H54 (cell line): ENCODE measurements at places on chromosomes 6 and 20.

DNA sequence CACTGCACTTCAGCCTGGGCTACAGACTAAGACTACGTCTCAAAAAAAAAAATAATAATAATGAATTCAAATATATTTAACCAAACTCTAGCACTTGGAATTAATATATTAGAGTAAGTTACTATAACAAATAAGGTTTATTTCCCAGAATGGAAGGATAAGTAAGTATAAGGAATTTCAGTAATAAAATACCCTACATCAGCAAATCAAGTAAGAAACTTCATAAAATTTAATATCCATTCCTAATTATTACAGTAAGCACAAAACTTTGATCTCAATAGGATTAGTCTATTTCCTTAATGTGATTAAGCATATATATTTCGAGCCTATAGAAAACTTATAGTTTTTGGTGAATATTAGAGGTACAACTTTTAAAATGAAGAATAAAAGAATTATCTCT, 36.7 kb upstream of the SDHAF4 start:
- DNase-seq, result no peak

- DNase-seq, result no peak
These were observed 5.6 kb downstream of the SRSF3 start for GRCh38 chr6:36599791-36600209.

- DNase-seq, result peak; percentile 14
These were observed 150.2 kb downstream of the LRFN2 start for GRCh38 chr6:40436685-40437604.

DNA sequence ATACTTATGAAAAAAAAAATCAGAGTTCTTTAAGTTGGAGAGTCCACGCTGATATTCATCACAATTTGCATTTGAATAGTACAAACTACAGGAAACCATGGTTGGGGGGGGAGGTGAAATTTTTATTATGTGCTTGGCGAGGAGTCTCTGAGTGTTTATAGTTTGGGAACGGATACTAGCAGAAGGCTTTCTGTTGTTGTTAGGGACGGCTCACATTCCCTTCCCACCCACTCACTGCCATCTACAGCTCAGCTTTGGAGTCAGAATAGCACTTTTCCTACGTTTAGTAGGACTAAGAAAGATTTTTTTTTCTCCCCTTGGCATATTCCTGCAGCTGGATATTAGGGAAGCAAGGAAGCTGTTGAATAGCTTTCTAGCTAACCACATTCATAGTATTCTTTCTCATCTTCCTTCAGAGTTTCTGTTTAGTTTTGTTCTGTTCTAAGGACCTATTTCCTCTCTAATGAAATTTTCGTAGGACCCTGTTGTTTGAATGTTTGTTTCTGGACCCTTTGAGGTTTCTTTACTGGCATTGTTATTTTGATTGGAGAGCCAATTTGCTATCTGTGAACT, 235.1 kb upstream of the ZNF217 start:
- DNase-seq, result no peak

GRCh38 chr6:26105109-26105730, 18.0 kb downstream of the HFE start:
- DNase-seq, result no peak

GRCh38 chr6:125745281-125746018, 4.0 kb upstream of the HEY2 start:
- DNase-seq, result no peak

GRCh38 chr20:19683822-19684221, 74.2 kb upstream of the RIN2 start:
- no peak for DNase-seq

DNA sequence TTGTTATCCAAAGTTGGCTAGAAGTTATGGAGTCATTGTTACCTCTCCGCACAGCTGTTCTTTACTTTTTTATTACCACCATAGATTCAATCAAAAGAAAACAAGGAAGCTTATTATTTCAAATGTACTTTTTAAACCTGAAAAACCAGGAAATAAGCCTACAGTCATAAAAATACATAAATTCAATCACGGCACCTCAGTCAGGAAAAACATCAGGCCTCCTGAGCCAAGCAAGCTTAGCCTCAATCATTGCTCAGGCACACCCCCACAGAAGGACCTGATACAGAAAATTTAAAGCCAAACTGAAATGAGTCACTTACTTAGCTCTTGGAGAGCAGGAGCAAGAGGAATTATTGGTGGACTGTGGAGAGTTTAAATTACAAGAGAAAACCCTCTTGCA, 44.3 kb downstream of the MARCKS start:
- DNase-seq, result no peak

DNA sequence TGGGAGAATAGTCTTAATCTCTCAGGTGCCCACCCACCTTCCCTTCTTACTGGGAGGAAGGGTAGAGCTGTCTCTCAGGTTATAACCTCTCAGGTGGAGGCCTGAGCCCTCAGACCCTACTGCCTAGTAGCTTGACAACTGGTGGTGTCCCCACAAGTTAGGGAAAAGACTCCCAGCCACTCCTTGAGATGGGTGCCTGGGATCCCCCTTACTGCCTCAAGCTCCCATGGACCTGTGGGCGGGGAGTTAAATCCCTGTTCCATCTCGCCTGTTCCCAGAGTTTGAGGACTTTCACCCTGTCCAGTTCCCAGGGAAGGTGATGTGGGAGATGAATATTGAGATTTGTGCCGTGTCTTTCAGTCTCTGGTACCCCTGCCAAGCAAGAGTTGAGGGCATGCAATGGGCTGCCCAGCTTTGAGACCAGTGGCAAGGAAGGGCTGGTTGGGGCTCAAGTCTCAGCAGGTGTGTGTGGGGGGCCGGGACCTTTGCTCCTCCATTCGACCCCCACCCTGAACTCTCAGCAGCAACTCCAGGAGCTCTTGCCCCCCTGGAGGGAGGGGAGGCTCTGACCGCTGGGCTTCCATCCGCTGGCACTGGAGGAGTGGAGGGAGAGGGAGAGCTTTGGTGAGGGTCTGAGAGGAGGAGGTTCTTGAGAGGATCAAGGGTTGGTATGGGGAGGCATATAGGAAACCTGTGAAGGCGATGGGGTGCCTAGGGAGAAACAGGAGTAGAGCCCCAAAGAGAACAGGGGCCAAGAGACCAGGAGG, 1.1 kb upstream of the PBX2 start:
- DNase-seq, result no peak

- no peak for DNase-seq
These were observed 226.9 kb downstream of the TFAP2B start for GRCh38 chr6:51045548-51045947.

DNA sequence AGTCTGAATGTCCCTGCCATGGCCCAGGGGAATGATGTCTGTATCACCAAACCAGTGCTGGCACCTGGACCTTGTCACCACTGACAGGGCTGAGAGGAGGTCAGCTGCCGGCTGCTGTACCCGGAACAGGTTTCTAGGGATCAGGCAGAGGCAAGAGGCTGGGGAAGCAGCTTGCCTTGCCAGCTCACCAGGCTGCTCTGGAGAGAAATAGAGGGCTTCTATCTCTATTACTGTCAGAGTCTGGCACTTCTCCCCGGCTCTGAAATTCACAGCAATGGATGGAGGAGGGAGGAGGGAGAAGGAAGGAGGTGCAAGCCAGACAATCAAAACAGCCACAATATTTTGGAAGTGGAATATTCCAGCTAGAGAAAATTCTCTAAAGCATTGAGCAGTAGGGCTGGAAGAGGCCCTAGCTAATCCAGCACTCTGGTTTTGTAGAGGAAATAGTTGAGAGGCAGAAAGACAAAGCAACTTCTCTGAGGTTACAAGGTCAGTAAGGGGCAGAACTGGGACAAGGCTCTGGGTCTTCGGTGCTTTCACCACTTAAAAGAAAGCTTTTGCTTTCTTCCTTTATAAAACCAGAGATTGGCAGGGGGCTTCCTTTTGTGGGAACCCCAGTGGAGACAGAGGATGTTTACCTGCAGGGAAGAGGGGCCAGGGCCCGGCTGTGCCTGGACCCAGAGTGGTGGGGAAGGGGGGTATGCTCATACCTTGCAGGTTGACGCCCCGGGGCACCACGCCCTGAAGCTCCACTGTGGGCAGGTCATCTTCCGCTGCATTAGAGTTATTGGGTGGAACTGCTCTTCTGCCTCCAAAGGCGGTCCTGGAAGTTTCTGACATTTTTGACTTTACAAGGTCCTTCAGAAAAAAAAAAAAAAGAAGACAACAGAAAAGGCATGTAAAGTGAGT, 2.4 kb downstream of the F13A1 start:
- DNase-seq, result no peak

DNA sequence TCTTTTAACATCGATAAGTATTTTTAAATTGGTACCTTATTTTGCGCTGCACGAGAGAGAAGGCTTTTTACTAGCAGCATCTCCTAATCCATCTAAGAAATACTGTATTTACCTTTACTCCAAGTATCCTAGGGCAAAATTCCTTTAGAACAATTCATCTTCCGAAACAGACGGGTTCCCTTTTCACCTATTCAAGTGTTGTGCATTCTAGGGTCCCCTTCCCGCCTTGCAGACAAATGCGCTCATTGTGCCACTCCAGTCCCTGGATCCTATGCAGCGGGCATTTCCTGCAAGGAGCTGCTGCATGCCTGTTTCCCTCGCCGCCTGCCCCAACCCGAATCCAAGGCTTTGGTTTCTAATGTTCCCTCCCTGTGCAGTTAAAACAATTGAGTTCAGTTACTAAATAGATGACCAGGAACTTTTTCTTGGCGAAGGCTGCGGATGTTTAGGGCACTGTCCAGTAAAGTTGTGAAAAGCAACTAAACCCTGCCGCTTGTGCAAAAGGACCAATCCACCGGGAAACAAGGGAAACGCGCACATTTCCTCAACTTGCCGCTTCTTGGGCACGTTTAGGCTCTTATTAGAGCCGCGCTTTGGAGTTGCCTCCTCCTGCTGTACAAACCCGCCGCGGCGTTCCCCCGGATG, 556 bp upstream of the SCAF8 start:
- DNase-seq, result peak; percentile 5

GRCh38 chr6:141498977-141499376, 633.7 kb upstream of the GJE1 start:
- no peak for DNase-seq

- DNase-seq, result no peak
These were observed 57.8 kb upstream of the PNRC1 start for GRCh38 chr6:89022798-89023197.

DNA sequence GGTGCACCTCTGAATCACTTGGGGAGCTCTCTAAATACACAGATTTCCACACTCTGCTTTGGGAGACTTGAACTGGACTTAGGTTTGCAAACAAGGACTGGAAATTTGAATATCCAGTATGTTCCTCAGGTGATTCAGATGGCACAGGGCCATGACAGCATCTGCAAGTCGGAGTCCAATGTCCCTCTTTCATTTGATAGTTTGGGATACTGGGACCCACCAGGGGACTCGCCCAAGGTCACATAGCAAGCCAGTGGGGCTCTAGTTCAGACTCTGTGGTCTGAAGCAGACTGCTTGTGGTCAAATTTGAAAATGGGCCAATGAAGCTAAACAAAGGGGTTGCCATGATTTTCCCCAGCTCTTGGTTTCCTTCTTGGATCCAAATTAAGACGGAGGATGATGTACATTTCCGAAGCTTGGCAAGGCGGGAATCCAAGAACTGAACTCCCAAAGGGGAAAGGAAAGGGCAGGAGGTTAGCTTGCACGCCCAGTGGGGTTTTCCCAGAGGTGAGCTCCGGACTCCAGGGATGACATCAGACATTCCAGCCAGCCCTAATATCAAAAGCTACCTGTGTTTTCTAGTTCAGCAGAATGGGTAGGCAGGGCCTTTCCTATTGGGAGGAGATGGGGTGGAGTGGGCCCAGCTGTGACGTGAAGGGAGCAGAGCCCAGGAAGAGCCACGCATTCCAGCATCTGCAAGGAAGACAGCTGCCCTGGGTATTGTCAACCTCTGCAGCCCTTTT, 3.4 kb upstream of the SYS1 start:
- DNase-seq, result no peak

- no peak for DNase-seq
These were observed 20.6 kb downstream of the MANBAL start for GRCh38 chr20:37309936-37310590.

GRCh38 chr20:56689852-56690485, 60.9 kb downstream of the TFAP2C start:
- DNase-seq, result peak; percentile 49

DNA sequence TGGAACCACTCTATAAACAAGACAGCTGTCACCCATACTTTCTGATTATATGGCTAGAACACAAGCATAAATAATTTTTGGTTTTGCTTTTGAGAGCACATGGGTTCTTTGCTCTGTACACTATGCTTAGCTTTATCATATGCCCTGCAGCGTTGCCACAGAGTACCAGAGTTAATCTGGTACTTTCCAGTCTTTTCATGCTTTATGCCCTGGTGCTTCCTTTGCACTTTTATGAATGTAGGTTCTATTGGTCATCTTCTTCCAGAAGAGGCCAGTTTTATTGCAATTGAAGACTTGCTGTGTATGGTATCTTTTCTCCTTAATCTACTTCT, 20.8 kb downstream of the SHLD1 start:
- no peak for DNase-seq

- peak; percentile 39 for DNase-seq
These were observed 214.5 kb downstream of the SOX4 start for GRCh38 chr6:21808045-21808470.

GRCh38 chr6:15246666-15247499, 1.0 kb downstream of the JARID2 start:
- no peak for DNase-seq

DNA sequence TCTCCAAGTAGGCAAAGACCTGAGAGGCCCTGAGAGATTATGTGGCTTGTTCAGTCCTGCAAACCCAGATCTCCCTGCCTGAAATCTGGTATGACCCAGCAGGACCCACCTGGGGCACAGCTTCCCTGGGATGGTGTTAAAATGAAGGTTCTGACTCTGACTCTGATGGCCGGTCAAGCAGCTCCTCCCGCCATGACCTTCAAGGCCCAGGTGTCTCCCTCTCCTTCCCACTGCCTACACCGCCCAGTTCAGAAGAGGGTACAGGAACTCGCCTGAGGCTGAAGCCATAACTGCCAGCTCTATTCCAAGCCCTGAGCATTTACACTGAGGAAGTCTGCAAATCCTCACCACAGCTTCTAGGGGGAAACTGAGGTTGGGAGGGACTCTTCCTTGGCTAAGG, 5.9 kb upstream of the CST7 start:
- no peak for DNase-seq

GRCh38 chr20:9989066-9989724, 45.6 kb upstream of the ANKEF1 start:
- DNase-seq, result no peak

- no peak for DNase-seq
These were observed 2.3 kb upstream of the CITED2 start for GRCh38 chr6:139376604-139377218.

- DNase-seq, result no peak
These were observed 173.1 kb upstream of the SSTR4 start for GRCh38 chr20:22861990-22862389.

GRCh38 chr20:45998761-45999160, 9.9 kb upstream of the MMP9 start:
- no peak for DNase-seq

DNA sequence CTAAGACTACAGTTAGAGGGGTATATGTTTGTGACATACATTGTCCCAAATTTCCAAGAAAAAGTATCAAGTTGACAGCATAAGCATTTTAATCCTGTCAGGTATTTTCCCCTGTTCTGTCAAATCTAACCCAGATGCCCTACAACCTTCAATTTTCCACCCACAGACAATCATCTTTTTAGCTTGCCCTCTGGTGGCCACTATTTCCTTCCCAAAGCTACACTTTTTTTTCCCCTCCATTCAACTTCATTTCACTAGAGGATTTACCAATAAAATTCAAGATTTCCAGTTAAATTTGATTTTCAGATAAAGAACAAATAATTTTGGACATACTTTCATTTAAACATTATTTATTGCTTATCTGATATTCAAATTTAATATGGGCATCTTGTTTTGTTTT, 286.6 kb downstream of the TENT5A start:
- no peak for DNase-seq
